ENCODE measurements at places on chromosomes 4 and X.

DNA sequence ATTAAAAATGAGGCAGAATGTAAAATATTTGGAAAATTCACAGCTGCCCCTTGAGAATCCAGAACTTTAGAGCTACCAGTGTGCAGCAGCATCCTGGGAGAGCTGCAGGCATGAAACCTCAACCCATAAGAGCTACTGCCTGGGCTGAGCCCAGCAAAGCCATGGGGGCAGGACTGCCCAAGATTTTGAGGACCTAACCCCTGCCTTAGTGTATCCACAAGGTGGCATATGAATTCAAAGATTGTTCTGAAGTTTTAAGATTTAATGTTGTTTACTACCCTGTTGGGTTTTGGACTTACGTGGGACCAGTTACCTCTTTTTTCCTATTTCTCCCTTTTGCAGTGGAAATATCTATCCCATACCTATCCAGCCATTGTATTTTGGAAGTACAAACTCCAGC lies 26.4 kb downstream of the CASP6 start:
- DNase-seq, result no peak

DNA sequence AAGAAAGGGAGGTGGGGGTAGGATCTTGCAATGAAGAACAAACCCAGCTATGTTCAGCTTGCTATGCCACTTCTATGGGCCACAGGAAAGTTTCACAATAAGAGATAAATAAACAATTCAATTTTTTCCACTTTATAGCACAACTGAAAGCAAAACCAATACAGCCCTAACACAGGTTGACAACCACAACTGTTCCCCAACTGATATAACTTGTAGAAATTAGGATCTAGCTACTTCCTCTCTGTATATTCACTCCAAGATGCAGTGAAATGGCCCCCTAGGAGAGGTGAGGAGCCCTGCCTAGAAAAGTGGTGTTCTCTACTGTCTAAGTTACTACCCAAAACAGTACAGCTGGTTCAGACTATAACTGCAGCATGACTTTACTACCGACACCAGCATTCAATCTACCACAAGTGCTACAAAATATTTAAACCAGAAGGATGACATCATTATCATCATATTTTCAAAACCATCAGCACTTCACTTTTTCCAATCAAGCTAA lies 77.0 kb downstream of the FBXW7 start:
- DNase-seq, result peak; percentile 12

- no peak for DNase-seq
These were observed 218.8 kb downstream of the STPG2 start for GRCh38 chr4:97924341-97924958.

DNA sequence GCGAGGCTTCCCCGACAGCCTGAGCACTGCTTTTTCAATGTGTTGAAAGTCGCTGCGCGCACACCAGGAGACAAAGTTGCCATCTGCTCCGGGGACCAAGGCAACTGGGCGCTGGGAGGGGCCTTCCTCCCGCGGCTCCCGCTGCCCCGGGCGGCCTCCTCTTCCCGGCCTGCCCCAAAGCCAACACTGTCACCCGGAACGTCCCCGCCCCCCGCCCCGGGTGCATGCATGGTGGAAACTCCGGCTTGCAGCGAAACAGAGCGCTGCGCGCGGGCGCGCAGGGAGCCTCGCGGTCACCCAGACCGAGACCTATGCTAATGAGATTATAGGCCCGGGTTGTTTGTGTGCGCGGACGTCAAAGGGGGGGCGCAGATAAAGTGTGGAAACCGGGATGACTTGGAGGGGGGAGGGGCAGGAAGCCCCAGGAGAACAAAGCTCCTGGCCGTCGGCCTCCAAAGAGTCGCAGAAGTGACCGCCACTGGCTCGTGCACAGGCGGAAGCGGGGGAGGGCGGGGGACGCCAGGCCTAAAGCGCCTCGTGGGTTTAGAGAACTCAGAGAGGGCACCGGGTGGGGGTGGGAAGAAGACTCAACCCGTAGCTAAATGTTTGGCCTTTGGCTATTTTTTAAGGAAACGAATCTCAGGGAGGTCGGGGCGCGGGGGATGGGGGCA lies 88.8 kb downstream of the BCOR start:
- DNase-seq, result no peak

GRCh38 chr4:99310389-99310788 lies 10.8 kb downstream of the ADH1B start:
- no peak for DNase-seq

DNA sequence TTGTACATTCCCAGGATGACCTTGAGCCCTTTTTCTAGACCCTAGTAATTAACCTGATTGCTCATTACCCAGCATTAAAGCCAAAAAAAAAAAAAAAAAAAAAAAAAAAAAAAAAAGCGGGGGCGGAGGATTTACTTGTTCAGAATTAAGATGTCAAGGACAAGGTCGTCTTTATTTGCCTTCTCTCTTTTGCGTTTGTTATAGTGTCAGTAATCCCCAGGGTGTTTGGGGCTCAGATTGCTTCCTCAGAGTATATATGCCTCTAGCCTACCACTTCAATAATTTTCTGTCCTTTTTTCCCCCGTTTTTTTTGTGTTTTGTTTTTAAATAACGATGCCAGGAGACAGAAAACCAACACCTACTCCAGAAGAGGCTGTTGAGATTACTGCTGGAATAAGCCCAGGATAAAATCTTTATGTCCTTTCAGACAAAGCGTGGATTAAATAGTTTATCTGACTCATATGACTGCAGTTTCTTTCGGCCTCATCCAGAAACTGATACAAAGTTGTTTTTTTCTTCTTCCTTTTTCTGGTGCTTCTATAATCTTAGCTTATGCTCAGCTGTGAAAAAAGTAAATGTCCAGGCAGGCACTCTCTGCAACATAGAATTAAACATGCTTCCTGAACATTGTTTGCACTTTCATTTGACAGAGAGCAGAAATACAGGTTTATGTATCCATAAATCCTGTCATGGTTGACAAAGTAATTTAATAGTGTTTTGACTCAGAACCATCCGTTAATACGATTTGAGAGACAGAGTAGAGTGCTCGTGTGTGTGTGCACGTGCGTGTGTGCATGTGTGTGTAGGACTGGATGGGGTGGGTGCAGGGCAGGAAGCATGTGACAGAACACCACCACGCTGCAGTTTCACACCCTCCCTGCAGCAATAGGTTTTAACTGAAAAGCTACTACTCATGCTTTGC lies 138.6 kb downstream of the AFF1 start:
- no peak for DNase-seq

GRCh38 chr4:129926936-129927335 lies 831.0 kb downstream of the C4orf33 start:
- DNase-seq, result no peak

GRCh38 chr4:109713500-109713899 lies 10.3 kb upstream of the CASP6 start:
- no peak for DNase-seq

GRCh38 chr4:147941373-147941772 lies 209.5 kb downstream of the ARHGAP10 start:
- DNase-seq, result no peak

- DNase-seq, result no peak
These were observed 19.1 kb downstream of the PPAT start for GRCh38 chr4:56416349-56416748.

GRCh38 chr4:108320061-108320460 lies 151.3 kb upstream of the LEF1 start:
- no peak for DNase-seq

DNA sequence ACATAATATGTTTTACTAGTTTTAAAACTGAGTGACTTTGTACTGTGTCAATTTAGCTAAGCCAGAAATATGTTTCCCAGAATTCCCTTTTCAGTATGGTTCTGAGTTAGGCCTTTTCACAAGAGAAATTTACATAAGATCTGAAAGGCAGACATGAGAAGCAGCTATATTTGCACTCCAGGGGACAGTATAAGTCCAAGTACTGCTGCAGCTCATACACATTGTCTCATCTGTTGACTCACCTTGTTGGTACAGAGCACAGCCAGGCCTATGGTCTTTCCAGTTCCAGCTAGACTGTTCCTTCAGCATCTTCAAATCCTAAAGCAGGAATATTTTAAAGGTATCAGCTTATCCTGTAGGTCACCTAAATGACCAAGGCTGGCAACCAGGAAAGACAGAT lies 53.5 kb downstream of the BMP3 start:
- peak; percentile 70 for DNase-seq

DNA sequence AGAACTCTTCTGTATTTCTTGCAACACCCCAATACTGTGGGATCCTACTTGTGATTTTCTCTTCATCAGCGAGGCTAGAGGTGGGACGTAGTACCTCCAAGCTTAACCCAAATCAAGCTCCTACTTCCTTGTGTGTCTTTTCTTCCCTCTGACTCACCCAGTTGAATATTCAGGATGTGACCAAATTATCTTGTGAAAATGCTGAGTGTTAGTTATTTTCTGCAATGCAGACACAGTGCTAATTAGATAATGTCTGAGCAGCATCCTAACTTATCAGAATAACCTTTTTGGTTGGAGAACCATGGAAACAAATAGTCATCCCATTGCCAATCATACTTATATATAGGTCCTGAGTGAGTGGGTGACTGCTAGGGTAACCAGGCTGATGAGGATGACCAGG lies 2.4 kb downstream of the MEPE start:
- DNase-seq, result no peak

GRCh38 chr4:182288534-182288933 lies 45.3 kb downstream of the TENM3 start:
- no peak for DNase-seq

DNA sequence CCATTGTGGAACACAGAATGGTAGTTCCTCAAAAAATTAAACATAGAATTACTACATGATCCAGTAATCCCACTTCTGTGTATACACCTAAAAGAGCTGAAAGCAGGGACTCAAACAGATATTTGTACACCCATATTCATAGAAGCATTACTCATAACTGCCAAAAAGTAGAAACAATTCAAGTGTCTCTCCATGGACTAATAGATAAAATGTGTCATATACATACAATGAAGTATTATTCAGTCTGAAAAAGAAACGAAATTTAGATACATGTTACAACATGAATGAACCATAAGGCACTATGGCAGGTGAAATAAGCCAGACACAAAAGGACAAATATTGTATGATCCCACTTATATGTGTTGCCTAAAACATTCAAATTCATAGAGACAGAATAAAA lies 145.1 kb downstream of the ANTXR2 start:
- DNase-seq, result no peak

GRCh38 chr4:109214622-109215301 lies 87.7 kb downstream of the COL25A1 start:
- no peak for DNase-seq

DNA sequence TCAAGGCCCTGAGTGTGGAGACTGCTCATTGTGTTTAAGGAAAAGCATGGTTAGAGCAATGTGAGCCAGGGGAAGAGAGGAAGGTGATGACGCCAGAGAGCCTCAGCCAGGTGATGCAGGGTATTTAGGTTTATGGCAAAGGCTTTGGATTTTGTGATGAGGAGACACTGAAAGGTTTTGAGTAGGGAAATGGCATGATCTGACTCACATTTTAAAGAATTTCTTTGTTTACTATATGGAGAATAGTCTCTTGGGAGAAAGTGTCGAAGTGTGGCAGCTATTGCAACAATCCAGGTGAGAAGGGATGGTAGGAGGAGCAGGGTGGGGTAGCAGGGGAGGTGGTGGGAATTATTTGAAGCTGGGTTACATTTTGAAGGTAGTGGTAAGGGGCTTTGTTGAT lies 293.4 kb upstream of the IGFBP7 start:
- no peak for DNase-seq

- DNase-seq, result peak; percentile 92
These were observed 137.6 kb downstream of the NPNT start for GRCh38 chr4:106032851-106033286.

GRCh38 chr4:78770091-78770642 lies 6.0 kb upstream of the BMP2K start:
- no peak for DNase-seq

DNA sequence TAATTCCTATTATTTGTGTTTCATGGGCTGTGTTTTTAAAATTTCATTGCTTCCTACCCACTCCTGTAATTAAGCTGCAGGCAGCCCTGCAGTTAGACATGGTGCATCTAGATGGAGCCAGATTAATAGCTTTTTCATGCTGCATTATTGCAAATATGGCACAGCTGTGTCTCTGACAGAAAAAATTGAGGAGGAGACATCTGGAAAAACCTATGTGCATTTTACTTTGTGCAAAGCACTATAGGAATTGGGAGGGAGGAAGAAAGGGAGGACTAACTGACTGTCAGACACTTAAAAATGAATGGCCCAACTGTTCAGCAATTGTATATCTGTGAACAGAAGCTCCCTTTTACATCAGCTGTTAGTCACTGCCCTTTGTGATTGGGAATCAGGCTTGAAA lies 8.1 kb upstream of the RPGR start:
- DNase-seq, result no peak

DNA sequence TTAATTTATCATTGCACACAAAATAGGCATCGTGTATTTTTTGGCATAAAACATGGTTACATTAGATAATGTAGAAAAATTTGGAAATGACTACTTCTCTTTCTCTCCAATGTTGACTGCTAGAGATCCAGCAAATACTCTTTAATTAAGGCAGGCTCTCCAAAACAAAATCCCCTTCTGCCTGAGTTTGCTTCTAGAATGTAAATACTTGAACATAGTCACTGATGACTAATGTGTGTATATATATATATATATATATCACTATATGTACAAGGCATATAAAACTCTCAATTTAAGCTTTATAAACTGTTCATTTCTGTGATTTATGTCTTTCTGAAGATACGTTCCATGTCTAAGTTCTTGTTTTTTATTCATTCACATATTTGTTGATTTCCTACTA lies 67.2 kb upstream of the CAMK2D start:
- DNase-seq, result no peak

- DNase-seq, result no peak
These were observed 25.0 kb downstream of the CCNQ start for GRCh38 chrX:153573984-153574383.

DNA sequence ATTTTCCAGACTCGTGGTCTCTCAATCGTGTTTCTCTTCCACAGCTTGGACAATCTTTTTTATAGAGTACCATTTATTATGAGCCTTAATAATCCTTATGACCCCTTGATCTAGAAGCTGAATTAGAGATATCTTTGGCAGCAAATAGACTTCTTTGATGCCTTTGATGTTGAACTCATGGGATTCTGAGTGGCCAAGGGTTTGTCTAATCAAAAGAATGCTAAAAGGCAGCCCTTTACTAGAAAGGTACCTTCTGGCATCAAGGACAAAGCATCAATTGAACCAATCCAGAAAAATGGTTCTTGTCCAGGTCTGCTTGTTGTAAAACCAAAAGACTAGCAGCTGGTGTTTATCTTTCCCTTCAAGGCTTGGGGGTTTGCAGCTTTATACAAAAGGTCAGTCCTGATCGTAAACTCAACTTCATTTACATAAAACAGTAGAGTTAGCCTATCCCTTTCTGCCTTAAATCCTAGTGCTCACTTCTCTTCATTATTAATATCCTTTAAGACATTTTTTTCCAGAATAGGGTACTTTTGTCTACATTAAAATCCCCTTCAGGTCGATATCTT lies 411.3 kb downstream of the FAT4 start:
- DNase-seq, result no peak
